Activated CD4-positive, alpha-beta T cell treated with anti-CD3 and anti-CD28 coated beads, Interleukin-2, amount 50 U/mL, for 1 hour (primary cell): ENCODE measurements at places on chromosomes 3 and 15.

GRCh38 chr3:41277790-41278465 is 78.6 kb downstream of the CTNNB1 start:
- DNase-seq: no peak

DNA sequence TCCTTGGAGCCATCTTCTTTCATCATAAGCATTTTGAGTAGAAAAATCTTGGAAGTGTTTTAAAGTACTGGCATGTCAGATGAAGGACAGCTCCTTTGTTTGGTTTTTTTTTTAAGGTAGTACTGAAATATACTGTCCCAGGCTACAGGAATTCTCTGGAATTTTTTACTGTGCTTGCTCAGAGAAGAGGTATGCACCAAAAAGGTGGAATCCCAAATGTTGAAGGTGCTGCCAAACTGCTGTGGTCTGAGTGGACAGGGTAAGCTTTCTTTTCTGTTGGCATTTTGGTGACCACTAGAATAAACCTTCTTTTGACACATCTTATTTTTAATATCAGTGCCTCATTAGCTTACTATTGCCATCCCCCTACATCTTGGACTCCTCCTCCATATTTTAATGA is 7.2 kb downstream of the GNL3 start:
- DNase-seq: no peak

GRCh38 chr3:81816473-81817250 is 55.2 kb upstream of the GBE1 start:
- DNase-seq: no peak

DNA sequence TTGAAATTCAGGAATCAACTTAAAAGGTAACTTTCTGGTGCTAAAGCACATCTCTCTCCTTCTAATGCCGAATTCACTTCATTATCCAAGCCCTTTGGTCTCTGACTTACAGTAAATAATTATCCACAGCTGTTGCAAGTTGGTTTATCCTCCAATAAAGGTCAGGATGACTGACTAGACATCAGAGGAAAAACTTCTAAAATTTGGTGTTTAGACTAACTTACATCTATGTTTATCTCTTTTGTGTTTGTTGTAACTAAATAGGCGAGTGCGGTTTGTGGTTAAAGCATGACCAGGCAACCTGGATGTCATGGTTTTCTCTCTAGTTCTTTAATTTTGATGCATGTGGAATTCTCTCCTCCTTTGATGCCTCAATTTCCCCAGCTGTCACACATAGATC is 237.4 kb upstream of the LRTM1 start:
- DNase-seq: no peak

DNA sequence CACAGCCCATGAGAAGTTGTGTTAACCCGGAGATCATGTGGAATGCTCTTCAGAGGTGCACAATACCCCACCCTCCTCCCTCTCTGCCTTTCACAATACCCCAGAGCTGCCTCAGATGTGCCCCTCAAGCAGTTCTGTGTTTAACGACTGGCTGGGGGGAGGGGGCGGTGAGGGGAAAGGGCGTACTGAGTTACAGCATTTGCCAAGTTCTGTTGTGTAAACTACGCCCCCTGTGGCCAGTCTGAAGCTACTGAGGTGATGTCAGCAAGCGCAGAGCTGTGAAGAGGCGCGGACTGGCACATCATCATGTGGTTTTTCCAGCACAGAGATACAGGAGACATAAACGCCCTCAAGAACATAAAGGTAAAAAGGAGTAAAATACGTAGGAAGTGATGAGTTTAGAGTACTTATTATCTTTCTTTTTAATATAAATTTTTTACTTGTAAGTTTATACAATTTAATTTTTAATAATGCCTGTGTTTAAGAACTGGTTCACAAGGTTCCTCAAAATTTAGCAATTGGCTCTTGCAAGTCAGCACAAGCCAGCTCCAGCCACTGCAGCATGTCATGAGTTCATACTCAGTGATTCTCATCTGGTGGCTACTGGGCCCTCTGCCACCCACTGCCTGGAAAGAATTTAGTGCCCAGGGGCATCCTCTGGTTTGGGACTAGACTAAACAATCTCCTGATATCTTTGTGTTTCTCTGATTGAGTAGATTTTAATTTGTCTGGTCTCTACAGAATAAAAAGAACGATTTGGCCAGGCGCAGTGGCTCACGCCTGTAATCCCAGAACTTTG is 1.7 kb downstream of the EPB42 start:
- no peak for DNase-seq

- DNase-seq: no peak
Measured at GRCh38 chr3:59839810-59840515, 790.1 kb upstream of the CFAP20DC start.

GRCh38 chr3:9893739-9894138 is 3.3 kb downstream of the JAGN1 start:
- no peak for DNase-seq

GRCh38 chr3:42799376-42799775 is 4.9 kb downstream of the HIGD1A start:
- no peak for DNase-seq

DNA sequence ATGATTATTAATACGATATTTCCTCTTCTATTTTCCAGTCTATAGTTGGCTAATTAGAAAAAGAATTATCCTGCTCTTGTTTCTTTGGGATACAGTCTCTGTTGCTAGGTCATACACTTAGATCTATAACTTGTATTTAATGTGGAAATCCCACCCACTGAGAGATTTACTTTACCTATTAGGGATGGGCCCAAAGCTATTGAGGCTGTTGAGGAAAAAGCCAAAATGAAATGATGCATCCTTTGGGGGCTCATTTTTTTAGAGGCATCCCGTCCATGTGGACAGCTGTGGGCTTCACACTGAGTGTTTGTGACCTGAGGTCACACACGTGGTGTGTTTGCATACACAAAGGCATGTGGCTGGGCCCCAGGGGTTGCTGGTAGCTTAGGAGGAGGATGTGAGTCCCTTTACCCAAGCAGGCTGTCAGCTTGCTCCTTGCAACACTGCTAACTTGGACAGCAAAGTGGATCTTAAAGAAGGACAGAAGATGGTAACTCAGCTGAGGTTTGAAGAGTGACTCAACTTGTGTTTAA is 477.4 kb downstream of the AGBL1 start:
- DNase-seq: no peak

DNA sequence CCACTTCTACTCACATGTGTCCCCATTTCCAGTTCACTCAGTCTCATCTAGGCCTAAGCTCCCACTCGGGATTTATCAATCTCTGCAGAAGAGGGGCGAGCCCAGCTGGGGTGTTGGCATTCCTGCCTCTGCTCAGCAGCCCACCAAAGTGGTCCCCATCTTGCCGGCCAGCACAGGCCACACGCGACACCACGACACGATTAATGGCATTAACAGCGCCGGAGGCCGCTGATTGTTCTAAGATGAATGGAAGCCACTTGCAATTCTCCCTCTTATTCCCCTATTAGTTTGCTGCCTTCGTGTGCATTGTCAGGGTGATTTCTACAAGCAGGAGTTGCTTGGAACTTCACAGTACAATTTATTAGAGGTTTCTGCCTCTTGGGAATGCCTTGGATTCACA is 477.3 kb downstream of the SHQ1 start:
- no peak for DNase-seq

GRCh38 chr3:21729331-21729730 is 21.7 kb downstream of the ZNF385D start:
- no peak for DNase-seq

DNA sequence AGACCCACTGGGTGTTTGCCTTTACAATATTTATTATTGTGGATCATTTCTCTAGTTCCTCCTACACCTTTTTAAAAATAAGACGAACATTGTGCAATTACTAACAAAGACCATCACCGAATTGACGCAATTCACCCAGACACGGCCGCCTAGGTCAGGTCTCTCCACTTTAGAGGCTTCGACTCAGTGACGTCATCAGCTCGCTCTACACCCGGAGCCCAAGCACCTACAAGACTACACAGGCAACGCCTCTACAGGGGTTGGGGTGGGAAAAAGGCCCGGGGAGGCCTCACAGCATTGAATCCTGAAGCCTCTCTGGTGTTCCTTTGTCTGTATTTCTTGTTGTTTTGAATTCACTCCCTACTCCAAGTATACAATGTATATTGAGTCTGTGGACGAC is 16.6 kb downstream of the ZIC4 start:
- DNase-seq: no peak

GRCh38 chr15:88622605-88622975 is 1.4 kb downstream of the AEN start:
- DNase-seq: no peak
